Endodermal cell (in vitro differentiated cells): ENCODE measurements at places on chromosomes 12 and 14. TPM values are rescaled to one million over a fixed set of nuclear protein-coding genes. Genes with fewer than 3 reads are reported as not detected.

The CCDC196 gene
- not detected in 2 replicates for total RNA-seq

The NANOG gene
- 79.5 and 129 TPM in 2 replicates for total RNA-seq

The SERPINA6 gene
- not detected in 2 replicates for total RNA-seq

The EIF2S3B gene
- 2.1 and 2.2 TPM in 2 replicates for total RNA-seq

The PPP4R4 gene
- total RNA-seq: 8.4 to 10.2 TPM (median 8.7 TPM) in 3 replicates
